ENCODE measurements at places on chromosomes 1 and 21.

DNA sequence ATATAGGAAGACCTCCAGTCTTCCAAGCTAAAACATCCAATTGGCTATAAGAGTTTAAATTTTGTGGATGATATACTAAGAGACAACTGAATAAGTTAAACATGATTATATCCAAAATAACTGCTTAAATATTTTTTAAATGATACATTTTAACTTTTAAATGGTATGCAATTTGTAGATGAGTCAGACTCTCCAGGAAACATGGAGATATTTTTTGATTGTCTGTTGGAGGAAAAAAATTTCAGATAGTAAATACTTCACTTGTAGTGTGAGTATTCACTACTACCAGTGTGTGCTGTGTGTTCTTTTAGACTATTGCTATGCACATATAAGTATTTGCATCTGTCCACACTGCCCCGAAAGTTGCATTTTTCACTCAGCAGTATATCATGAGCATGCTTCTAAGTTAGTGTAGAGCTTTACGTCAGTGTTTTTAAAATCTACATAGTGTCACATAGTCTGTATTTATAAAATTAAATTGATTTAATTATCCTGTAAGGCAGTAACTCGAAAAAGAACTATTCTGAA is 91.1 kb downstream of the USP25 start:
- no peak for DNase-seq

DNA sequence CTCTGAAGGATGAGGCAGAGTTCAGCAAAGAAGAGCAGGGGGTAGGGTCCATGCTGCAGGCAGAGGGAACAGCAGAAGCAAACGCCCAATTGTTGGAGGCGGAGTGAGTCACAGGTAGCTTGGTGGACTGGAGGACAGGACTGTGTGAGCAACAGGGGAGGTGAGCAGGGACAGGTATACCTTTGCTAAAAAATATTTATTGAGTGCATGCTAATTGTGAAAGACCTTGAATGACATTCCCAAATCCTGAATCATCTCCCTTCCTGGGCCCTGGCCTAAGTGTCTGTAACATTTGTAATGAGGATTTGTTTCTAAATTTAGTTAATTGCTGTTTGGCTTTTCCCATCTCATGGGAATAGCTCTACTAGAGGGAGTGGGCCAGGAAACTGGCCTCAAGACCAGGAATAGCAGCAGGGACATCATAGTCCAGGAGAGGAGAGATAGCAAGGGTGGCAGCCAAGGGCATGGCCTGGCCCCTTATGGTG is 123.7 kb downstream of the FOXD2 start:
- DNase-seq: no peak

DNA sequence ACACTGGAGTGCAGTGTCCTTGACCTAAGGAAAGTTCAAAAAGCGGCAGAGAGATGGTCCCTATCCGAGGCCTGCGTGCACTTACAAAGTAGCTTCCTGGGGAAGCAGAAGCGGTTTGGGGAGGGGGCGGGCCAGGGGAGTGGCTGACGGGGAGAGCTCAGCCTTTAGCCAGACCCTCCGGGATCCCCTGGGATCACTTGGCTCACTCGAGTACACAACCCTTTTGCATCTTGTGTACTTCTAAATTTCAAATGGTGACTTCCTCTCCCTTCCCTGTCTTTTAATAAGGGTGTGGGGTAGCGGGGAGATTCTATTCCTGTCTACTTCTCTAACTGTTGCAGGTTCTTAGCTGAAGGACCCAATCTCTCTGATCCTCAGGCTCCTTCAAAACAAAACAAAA is 18.1 kb upstream of the SNX27 start:
- DNase-seq: no peak

- no peak for DNase-seq
Measured at GRCh38 chr1:246587606-246588005, 21.4 kb downstream of the CNST start.

DNA sequence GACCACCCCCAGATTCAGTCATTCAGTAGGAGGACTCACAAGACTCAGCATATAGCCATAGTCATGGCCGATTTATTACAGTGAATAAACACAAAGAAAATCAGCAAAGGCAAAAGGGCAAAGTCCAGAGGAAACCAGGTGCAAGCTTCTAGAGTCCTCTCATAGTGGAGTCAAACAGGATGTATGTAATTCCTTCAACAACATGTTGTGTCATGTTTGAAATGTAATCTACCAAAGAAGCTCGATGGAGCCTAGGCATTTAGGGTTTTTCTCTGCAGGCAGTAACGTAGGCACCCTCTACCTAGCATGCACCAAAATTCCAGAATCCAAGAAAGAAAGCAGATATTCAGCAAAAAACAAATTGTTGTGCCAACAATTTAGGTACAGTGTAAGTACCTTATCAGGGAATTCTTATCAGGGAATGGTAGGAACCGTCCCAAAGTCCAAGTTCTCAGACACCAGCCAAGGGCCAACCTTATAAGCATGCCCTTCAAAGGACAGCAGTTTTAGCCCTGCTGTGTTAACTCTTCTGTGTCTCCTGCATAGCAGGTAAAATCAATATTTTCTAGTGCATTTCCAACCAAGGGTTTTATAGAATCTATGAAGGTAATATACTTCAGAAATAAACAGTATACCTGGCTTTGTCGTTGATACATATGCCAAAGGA is 16.1 kb upstream of the SLAMF6 start:
- no peak for DNase-seq

DNA sequence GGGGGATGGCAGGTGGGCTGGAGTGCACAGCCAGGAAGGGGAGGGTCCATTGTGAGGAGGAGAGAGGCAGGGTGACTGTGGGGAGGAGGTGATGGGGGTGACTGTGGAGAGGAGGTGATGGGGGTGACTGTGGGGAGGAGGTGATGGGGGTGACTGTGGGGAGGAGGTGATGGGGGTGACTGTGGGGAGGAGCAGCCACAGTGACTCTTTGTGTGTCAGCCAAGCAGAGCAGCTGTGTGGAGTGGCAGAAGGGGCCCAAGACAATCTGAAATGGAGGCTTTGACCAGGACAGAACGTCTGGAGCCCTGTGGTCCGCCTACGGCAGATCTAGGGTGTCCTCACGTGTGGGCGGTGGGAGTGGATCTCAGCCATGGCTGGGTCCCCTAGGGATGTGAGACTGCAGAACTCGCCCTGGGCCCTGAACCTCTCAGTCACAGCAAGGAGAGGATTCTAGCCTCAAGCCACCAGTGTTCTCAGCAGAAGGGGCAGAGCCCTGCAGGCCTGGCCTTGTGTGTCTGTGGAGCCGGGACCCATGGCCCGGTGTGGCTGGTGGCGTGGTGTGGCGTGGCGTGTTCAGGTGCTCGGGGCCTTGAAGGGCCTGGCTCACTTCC is 81.5 kb downstream of the OBSCN start:
- DNase-seq: no peak

DNA sequence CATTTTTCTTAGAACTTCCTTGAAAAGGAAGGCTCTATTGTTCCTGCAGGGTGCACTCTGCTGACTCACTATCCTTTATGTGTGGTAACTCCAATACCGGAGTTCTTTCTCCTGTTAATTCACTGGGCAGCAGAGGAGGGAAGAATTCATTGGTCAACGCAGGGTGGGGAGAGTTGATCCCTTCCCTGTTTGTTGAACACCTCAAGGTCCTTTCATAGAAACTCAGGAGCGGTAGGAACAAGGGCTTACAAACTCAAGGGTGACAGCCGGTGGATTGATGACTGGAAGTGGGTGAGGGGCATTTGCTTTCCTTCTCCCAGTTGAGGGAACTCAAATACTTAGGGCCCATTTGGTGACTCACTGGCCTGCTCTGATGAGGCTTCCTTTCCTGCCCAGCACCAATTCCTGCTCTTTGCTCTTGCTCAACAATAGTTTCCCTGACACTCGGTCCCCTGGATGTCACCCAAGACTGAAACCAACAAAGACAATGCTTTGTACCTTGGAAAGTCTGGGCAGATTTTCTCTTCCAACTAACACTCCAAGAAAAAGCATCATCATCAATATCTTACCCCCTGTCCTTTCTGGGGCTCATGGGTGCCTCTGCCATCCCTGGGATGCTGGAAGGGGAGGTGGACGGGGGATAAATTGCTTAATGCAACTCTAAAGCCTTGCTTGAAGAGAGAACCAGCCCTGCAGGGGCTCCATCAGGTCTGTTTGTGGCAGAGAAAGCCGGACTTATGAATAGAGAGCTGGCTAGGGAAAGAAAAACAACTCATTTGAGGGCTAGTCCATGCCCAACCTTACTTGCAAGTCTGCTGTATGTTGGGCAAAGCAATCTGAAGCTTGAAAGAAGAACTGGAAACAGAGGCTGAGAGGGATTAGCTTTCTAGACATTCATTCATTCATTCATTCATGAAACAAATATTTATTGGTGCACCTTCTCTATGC is 9.3 kb downstream of the SLC26A9 start:
- no peak for DNase-seq

GRCh38 chr1:218711884-218712674 is 366.9 kb downstream of the TGFB2 start:
- DNase-seq: no peak

DNA sequence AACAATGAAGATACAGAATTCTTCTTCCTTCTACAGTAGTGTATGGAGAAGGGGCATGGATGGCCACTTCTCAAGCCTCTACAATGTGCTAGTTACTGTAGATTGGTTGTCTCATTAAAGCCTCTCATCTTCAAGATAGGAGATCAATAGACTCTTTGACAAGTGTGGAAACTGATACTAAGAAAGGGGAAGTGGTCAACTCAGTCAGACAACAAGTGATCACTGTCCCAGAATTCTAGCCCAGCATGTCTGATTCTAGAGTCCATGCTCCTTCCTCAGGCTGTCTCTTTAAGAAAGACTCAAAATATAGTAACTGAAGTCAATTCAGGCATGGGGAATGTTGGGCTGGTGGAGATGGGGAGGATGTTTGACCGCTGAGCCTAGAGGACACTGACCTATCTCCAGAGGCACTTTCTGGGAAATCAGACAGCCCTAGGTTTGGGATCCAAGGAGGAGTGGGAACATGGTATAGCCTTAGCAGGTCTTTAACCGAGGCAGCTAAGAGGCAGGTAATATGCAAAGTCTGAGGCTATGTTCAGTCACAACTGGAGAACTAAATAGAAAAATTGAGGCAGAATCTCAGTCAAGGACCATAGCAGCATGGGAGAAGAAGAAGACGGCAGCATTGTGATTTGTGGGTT is 39.3 kb upstream of the EYA3 start:
- DNase-seq: no peak

Data from activated T-cell treated with anti-CD3 and anti-CD28 coated beads for 48 hours (primary cell).